Iris pigment epithelial cell (primary cell): ENCODE measurements at places on chromosomes 5 and 9.

- DNase-seq, result no peak
These were observed 78.4 kb downstream of the ENC1 start for GRCh38 chr5:74562122-74562521.

DNA sequence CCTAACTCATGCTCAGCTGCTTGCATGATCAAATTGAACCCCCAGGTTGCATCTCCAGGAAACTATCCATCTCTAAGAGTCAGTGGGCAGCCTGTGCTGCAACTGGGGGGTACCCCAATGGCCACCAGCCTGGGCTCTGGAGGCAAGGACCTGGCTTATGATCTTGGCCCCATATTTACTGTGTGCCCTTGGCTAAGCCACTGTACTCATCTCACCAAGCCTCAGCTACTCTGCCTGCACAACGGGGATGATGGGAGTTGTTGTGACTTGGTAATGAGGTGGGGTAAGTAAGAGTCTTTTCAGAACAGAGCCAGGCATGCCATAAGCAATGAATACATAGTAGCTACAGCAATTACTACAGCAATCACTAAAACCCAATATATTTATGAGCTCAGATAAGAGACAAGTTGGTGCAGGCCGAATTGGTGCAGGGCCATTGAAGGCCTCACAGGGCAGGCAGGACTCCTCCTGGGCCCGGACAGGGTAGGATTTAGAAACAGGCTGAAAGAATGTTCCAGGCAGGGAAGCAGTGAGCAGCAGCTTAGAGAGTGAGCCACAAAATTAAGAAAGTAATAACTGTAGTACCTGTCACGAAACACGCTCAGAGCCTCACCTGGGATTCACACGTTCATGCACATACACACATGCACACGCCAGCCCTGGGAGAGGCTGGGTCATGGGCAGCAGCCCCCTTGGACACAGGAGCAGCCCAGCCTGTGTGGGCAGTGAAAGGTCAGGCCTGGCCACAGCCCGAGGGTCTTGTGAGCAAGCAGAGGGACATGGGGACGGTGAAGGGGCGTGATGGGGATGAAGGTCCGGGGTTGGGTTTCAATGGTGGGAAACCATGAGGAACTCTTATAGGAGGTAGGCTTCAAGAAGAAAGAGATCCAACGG is 74.1 kb downstream of the PAX5 start:
- no peak for DNase-seq

- DNase-seq, result no peak
These were observed 86.5 kb upstream of the TNFAIP8 start for GRCh38 chr5:119269061-119269944.

GRCh38 chr5:56432321-56432720 is 199.2 kb upstream of the ANKRD55 start:
- DNase-seq, result peak; percentile 45

- DNase-seq, result no peak
These were observed 122.5 kb downstream of the WDR41 start for GRCh38 chr5:77369566-77369965.

- DNase-seq, result no peak
These were observed 297.7 kb downstream of the ATPSCKMT start for GRCh38 chr5:9951865-9952516.

DNA sequence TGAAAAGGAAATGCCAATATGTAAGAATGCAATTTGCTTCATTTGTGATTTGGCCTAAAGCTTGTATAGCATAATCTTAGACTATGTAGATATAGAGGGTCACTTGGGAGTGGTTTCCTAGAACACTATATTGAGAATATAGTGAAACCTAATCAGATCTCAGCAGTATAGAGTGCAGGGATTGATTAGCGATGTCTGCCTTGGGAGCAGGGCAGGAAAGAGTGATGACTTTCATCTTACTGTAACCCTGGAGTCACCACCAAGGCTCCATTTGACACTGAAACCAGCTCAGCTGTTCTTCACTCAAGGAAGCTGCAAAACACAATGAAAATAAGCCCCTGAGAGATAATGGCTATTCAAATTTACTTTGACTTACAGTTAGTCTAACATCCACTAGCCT is 26.2 kb upstream of the ARRDC3 start:
- DNase-seq, result no peak

- no peak for DNase-seq
These were observed 1.1 kb upstream of the ENTPD2 start for GRCh38 chr9:137054932-137055384.

DNA sequence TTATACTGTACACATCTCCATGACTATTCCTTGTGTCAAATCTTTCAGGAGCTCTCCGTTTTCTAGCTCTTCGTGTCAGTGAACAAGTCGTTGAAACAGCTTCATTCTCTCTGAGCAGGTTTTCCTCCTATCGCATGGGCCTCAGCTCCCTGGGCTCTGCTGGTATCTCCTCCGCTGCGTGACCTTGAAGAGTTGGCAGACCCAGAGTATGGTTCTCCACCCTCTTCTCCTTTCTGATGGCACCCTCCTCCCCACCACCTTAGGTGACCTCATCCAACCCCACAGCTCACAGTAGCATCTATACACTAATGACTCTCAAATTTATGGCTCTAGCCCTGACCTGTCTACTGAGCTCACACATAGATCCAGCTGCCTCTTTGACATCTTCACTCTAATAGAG is 36.0 kb upstream of the PDE8B start:
- DNase-seq, result no peak

DNA sequence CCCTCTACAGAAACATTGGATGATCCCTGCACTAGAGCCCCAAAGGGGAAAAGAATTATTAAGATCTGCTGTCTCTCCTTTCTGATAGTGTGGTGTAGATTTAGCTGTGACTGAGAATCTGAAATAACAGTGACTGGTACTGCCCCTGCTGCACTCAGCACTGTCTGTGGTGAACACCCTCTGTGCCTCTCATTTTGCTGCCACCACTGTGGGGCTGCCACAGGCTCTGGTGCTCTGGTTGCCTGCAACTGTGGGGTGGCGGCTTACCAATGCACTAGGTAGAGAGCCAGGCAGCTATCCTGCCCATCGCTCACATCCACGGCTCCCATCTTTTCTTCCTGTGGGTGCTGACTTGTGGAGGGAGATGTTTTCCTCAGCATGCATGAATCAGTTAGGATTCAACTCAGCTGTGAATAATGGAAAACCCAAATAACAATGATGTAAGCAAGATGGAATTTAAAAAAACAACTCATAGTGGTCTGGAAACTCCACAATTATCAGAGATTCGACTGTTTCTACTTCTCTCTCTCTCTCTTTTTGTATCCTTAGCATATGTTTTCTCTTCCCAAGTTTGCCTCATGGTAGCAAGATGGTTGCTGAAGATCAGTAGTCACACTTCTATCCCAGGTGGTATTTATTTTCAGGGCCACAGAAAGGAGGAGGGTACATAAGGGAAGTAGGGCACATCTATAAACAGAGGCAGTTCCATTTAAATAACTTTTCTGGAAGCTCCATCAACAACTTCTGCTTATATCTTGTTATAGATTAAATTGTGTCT is 99.8 kb upstream of the DAP start:
- peak; percentile 71 for DNase-seq
